ENCODE measurements at places on chromosomes 12 and 14. TPM values are rescaled to one million over a fixed set of nuclear protein-coding genes. Genes with fewer than 3 reads are reported as not detected.

WNT5B gene
- polyA plus RNA-seq = not detected

WDR20 gene
- polyA plus RNA-seq = 12.2 TPM

DNA sequence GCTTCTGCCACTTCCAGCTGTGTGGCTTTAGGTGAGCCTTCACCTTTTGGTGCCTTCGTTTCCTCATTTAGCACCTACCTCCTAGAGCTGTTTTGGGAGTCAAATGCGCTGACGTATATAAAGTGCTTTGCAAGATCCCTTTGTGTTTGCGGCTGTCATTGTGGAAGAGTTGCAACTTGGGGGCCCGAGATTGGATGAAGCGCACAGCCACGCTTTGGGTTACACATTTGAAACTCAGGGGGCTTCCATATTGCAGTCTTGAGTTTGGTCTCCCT, 636 bp upstream of the ARL6IP4 start:
- no peak for DNase-seq

CEBPE gene
- not detected for polyA plus RNA-seq

- DNase-seq = no peak
These were observed 74.4 kb downstream of the PRKD1 start for GRCh38 chr14:29853272-29853671.

- DNase-seq = no peak
These were observed 12.7 kb downstream of the SERPINA5 start for GRCh38 chr14:94593749-94594431.

PAPLN gene
- 6.0 TPM for polyA plus RNA-seq

- no peak for DNase-seq
These were observed 91.8 kb downstream of the SLC38A1 start for GRCh38 chr12:46177025-46177424.

DNA sequence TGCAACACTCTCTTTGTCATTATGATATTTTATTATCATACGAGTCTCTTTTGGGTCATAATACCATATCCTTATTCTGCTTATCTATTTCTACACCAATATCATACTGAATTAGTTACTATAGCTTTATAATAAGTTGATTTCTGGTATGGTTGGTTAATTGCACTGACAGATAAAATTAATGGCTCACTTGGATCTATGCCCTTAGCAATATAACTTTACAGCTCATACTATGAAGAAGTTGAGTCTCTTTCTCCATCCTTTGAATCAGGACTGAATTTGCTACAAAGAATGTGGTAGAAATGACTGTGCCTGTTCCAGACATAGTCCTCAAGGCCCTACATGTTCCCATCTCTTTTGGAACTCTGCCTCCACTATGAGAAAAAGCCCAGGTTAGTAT, 139.7 kb upstream of the DYRK2 start:
- no peak for DNase-seq

GRCh38 chr14:55458800-55459515, 18.5 kb upstream of the TBPL2 start:
- DNase-seq = peak; percentile 75

- DNase-seq = no peak
These were observed 167.4 kb downstream of the DICER1 start for GRCh38 chr14:94989946-94990345.

- DNase-seq = no peak
These were observed 584.1 kb downstream of the LRFN5 start for GRCh38 chr14:42190744-42191143.

TEAD4 gene
- polyA plus RNA-seq = 34.4 TPM

KRT83 gene
- polyA plus RNA-seq = not detected

DNA sequence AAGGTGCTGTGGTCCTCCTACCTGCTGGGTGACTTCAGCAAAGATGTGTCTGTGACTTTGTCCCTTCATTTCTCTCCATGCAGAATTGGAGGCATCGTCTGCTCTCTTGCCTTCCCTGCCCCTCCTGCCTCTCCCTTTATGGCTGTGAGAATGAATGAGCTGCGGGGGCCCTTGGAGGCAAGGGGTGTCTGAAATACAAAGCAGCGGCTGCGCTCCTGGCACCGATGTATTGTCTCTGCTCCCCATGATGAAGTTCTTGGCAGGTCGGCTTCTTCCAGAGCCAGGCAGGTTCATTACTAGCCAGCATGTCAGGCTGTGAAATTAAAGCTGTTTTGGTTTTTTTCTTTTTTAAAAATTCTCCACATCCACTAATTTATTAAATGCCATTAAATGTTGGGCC, 194.5 kb downstream of the TSPAN9 start:
- no peak for DNase-seq

TPH2 gene
- polyA plus RNA-seq = not detected

DNA sequence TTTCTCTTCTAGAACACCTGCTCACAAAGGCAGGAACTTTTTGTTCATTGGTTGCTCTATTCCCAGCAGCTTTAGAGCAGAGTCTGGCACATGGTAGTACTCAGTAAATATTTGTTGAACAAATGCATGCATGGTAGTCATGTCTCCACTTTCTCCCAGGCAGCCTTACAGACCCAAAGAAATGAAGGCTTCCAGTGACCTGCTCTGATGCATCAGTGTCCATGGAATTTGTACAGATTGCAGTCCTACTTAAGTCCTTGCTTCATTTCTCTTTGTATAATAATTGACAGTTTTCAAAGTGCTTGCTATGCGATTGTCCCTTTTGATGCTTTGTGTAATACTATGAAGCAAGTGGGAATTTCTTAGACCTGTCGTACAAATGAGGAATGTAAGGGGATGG, 119.6 kb downstream of the DERA start:
- DNase-seq = no peak

PTPN6 gene
- polyA plus RNA-seq = 0.38 TPM

REP15 gene
- polyA plus RNA-seq = 0.94 TPM

PYGL gene
- 12.1 TPM for polyA plus RNA-seq

GRCh38 chr12:125287155-125287847, 222.1 kb downstream of the AACS start:
- DNase-seq = no peak

GRCh38 chr12:124705545-124706138, 138.2 kb upstream of the NCOR2 start:
- no peak for DNase-seq

METTL17 gene
- polyA plus RNA-seq = 81.5 TPM

LETMD1 gene
- 43.4 TPM for polyA plus RNA-seq

GRCh38 chr14:102086709-102086971, 204 bp downstream of the HSP90AA1 start:
- DNase-seq = no peak

TMPRSS12 gene
- not detected for polyA plus RNA-seq

GRCh38 chr14:22423958-22424357, 165.1 kb downstream of the DAD1 start:
- DNase-seq = no peak

DNA sequence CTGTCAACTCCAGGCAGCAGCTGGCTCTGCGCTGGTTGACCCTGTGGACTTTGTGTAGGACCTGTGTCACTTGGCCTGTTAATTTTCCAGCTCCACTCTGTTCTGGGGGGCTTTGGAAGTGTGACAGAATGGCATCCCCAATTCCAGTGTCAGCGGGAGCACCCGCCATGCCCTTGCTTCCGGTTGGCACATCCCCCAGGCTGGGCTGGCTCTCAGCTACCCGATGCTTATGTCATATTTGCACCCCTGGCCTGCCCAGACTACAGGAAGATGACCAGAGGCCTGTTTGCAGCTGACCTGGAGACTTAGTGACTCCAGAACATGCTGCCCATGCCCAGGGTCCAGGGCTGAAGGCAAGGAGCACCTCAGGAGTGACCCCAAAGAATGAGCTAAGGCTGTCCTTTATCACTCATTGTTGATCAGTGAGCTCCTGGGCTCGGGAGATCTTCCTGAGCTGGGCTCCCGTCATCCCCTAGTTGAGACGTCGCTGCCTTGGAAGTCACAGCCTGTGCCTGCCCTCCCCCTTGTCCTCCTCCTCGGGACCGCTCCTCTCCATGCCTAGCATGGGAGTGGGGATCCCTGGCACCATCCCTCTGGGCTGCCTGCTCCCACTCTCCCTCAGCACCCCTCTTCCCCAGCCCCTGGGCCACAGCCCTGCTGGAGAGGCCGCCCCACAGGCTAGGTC, 163.4 kb upstream of the RTL1 start:
- no peak for DNase-seq

PGF gene
- polyA plus RNA-seq = 102 TPM

DNA sequence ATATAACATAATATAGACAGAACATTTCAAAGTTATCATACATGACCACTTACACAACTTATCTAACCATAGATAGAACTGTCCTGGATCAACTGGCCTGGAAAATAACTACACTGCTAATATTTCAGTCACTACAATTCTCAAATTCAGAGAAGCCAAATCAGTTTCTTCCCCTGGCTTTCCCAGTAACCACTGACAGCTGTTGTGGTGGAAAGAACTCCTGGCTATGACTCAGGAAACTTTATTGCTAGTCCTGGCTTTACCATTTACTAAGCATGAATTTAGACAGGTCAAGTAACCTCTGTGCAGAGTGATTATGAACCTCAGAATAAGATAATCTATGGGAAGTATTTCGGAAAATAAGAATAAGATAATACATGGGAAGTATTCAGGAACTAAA, 244.9 kb upstream of the DIO2 start:
- DNase-seq = no peak

MLF2 gene
- 306 TPM for polyA plus RNA-seq

C12orf75 gene
- 23.6 TPM for polyA plus RNA-seq

FRMD6 gene
- 82.7 TPM for polyA plus RNA-seq

RHEBL1 gene
- polyA plus RNA-seq = 2.2 TPM

DNA sequence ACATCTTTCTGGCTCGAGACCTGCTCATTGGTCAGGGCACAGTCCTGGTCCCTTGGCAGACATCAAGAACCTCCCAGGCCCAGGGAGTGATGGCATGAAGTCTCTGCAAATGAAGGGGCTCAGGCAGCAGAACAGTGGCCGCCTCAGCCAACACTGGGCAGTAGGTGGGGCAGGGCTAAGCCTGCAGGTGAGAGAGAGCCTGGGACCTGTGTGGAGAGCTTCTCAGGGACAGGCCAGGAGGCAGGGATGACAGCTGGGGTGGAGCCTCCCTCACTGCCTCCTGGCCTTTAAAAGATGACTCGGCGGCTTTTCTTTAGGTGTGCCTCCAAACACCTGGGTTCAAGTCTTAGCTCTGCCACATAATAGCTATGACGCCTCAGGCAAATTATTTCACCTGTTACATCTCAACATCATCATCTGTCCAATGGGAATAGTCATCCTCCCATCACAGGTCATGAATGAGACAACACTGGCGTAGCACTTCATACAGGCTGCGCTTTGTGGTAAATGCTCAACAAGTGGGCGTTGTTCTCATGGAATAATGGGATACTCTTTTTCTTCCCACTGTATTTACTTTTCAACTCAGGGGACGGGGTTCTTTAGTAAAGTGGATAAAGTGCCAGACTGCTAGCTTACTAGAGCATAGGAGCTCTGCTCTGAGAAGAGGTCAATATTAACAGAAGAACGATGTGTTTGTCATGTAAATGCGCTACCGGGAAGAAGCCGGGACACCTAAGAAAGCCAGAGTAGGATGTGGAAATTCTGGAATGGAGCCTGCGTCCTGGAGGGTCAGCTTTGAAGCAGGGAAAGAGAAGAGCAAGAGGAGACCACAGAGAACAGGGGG, 277.4 kb downstream of the FOXN3 start:
- DNase-seq = no peak

DNA sequence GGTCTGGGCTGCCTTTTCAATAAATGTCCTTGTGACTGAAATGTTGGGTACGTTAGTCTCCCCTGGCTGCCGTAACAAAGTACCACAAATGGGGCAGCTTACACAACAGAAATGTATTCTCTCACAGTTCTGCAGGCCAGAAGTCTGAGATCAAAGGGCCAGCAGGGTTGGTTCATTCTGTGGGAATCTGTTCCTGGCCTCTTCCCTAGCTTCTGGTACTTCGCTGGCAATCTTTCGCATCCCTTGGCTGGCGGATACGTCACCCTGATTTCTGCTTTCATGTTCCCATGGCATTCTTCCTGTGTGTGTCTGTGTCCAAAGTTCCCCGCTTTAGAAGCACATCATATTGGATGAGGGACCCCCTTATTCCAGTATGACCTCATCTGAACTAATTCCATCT, 95.8 kb upstream of the NCOR2 start:
- DNase-seq = no peak

AQP2 gene
- polyA plus RNA-seq = not detected

DNA sequence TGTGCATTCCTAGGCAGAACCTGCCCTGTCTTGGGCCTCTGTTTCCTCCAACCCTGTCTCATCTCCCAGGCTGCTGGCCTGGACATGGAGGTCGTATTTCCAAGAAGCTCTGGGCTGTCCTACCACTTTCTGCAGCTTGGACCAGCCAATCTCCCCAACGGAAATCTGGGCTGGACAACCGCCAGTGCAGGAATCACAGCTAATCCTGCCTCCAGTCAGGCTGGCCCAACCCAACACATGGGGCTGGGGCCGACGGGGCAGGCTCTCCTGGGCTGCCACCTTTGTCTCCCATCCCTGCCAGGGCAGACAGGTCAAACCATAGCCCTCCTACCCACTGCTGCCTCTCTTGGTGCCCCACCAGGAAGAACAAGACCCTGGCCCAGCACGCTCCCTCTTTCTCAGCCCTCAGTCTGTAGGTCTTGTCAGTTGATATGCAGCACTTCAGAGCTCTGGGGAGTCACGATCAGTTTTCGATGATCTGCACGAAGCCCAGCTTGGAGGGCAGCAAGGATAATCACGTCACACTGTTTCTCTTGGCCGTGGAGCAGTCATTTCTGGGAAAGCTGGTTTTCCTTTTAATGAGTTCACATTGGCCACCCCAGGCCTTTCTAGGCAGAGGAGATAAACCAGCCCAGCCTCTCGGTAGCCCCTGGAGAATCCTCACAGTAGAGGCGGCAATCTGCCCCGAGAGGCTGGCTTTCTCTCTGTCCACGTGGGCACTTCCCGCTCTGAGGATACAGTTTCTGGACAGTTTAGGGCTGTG, 195.2 kb upstream of the PRMT8 start:
- DNase-seq = peak; percentile 41

DNA sequence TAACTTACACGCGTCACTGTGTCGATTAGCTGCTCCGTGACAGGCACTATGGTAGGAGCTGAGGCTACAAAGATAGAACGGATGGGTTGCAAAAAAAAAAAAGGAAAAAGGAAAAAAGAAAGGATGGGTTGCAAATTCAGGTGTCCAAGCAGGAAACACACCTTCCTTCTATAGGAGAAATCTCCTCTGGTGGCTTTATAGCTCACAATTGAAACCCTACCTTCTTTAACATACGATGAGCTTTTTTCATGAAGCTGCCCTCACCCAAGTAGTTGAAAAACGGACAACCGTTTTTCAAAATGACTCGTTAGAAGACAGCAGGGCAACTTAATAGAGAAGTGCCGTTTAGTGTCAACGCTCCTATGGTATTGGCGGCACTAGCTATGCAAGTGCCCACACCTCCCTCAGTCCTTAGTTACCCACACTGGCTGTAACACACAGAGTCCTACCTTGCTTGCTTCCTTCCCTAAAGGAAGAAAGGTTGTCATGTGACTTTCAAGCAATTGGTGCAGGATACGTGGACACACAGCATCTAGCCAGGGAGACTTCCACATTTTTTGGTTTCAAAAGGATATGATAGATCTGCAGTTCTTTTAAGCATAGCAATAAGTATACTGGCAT, 682 bp upstream of the TRIP11 start:
- DNase-seq = peak; percentile 46

DNA sequence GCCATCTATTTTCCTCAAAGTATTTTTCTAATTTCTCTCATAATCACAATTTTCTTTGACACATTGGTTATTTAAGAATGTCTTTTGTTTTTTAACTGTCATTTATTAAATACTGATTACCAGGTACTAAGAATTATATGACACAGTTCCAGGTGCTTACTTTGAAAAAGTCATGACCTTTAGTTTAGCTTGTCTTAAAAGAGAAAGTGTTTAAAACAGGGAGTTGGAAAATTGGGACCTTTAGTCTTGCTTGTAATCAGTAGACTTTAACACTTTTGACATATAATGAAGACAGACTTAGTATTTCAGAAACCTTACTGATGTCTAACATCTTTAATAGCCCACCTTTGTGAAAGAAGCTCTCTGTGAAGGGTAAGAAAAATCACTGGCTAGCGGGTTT, 19.2 kb downstream of the CREBL2 start:
- DNase-seq = no peak

CFAP54 gene
- 3.6 TPM for polyA plus RNA-seq

SYNE3 gene
- polyA plus RNA-seq = 3.0 TPM
